AG20443 (cell line): ENCODE measurements at places on chromosomes 6 and 20.

GRCh38 chr6:116866281-116866871 lies 10.7 kb upstream of the RFX6 start:
- no peak for DNase-seq

- peak; percentile 43 for DNase-seq
These were observed 24.3 kb downstream of the LRRN4 start for GRCh38 chr20:6029538-6029937.

GRCh38 chr20:24334830-24335229 lies 134.6 kb upstream of the SYNDIG1 start:
- no peak for DNase-seq

GRCh38 chr6:15441981-15442380 lies 196.1 kb downstream of the JARID2 start:
- no peak for DNase-seq

- no peak for DNase-seq
These were observed 47.9 kb downstream of the GNAS start for GRCh38 chr20:58900397-58900796.

GRCh38 chr20:52991830-52992229 lies 19.7 kb downstream of the TSHZ2 start:
- no peak for DNase-seq

DNA sequence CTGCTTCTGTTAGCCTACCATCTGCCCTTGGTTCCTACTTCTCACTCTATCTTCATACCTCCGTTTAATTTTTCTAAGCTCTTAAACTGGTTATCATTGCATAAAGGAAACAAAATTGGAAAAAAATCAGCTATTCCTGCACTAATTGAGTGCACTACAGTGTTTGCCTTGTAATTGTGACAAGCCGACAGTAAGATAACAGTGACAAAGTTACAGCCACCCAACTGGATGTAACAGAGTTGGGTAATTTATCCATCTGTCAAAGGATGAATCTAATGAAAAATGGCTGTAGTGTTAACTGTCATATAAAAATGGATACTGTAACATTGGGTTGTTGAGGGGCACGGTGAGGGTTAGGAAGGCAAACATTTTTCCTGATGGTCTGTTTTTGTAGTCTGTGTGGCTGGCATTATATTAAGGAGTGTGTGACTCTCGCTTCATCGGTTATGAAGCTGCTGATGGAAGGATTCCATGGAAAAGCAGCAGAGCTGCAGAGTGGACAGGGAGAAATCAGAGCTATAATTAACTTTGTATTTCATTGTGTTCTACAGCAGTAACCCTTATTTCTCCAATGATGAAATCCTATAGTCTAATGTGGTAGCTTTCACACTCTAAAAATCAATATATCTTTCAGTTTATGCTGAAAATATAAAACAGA lies 12.7 kb downstream of the PBOV1 start:
- no peak for DNase-seq

DNA sequence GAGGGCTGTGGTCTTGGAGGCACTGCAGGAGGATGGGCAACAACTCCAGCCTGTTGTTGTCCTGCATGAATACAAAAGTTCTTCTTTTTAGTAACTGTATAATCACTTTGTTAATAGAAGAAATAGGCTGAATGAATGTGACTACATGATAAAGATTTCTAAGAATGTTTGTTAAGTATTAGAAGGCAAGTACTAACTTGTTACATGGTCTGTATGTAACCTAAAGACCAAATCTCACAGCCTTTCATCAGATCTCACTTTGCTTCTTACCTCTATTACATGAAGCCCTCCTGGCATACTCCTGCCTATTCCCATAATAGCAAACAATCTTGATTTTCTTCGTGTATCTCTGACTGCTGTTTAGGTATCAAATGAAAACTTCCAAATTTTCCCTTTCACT lies 73.4 kb downstream of the REPS1 start:
- no peak for DNase-seq
